DMS153 (cell line): ENCODE measurements at places on chromosomes 7 and 10.

GRCh38 chr7:53475776-53476175 is 440.3 kb downstream of the POM121L12 start:
- DNase-seq, result no peak

- DNase-seq, result no peak
Observed at GRCh38 chr10:44400541-44400940, 15.6 kb upstream of the CXCL12 start.

- peak; percentile 45 for DNase-seq
Observed at GRCh38 chr7:143882020-143882603, 19.9 kb downstream of the TCAF1 start.

DNA sequence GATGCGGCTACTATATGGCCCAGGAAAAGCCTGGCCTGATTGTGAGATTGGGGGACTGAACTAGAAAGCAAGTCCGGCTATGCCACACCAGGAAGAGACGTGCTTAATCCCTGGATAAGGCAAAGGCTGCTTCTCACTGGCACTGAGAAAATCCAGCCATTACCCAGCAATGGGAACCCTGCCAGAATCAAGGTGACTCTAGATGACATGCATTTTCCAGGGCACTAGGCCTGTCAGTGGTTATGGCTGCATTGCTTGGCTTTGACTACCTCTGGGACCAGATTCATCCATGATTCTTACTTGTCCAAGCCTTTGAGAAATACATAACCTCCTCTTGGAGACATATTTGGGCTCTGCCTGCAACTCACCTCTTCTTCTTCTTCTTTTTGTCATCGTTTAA is 317.2 kb downstream of the GRID1 start:
- no peak for DNase-seq

DNA sequence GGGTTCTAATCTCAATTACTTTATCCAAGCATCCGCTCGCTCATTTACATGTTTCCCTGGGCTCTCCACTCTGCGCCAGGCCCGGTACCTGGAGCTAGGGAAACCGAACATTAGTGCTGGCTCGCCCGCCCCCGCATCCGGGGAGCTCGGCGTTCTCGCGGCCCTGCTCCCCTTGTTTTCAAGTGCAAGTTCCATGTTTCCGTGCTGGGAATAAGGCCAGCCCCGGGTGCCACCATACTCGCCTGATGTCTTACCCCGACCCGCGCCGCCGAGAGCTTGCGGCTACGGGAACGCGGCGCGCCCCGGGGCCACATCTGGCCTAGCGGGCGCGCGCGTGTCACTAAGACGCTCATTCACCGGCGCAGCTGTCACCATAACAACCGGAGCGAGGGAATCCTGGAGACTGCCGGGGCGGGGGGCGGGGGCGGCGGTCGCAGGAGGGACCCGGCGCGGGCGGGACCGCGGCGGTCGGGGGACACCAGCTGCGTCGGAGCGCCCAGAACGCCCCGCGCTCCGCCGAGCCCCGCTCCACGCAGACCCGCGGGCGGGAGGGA is at the start of gene NEURL1:
NEURL1 (plus strand) TSS at position 344 of the 554 bp plus-strand sequence. CDS start 683 bp downstream, outside the sequence.
- no peak for DNase-seq
